A549 (cell line): ENCODE measurements at places on chromosomes 7 and 10.
A peak's percentile ranks its signal among the peaks of the same experiment; 100 is the strongest.

DNA sequence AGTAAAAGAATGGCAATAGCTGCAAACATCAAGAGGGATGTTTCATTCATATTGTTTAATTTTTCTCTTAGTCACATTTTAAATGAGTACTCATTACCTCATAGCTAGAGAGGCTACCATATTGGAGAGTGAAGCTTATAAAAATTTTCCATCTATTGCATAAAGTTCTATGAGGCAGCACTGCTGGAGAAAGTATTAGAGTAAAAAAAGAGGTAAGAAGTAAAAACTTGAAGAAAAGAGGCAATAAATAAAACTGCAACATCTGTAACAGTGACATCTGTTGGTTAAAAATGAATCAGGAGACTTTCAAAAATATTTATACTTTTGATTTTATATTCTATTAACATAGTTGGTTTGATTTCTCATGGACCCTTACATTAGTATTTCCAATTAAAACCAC, 284.5 kb upstream of the SEMA3D start:
- no peak for DNase-seq

- no peak for DNase-seq
Measured at GRCh38 chr7:85065306-85065705, 121.5 kb downstream of the SEMA3D start.

DNA sequence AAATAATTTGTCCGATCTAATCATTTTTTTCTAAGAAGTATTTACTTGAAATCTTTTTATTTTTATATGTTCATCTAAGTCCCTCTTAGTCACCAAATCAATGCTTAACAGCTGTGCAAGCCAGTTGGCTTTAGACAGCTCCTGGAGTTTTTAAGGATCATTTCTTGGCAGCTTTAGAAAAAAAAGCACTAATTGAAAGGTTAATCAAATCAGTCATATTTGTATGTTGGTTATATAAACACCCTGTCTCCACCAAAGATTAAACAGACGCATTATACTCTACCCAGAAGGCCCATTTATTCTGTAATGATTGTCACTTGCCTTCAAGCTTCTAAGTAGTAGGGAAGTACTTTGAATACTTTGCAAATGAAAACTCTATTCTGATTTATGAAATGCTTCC, 60.2 kb downstream of the PAXIP1 start:
- no peak for DNase-seq

DNA sequence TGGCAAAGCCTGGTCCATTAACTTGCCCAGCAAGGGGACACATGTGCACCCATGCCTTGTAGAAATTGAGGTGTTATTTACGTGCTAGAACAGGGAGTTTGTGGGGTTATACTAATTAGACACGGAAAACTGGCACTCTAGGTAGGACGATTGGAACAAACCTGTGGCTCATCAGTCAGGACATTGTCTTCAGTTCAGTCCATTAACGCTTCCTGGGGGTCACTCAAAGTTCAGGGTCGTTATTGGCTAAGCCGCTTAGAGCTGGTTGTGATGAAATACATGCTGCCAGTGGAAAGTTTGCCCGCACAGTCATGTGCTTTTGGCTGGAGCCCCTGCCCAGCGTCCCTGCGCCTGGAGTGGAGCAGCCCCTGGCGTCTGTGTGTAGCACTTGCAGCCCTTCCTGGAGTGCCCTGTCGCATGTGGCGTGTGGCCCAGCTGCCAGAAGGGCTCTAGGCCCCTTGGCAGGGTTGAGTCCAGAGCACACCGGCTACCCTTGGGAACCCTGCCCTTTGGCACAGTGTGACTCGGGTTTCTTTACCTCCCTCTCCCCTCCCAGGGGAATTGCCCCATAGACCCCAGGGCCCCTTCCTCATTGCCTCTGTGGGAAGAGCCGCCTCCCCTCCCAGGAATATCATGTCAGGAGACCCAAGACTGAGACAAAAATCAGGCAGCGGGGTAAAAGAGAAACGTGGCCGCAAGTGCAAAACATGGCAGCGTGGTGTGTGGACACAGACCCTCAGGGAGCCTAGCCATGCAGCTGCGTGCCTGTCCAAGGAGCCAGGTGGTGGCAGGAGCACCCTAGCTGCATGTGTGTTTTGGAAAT, 9.8 kb downstream of the ZNF775 start:
- DNase-seq, result no peak

GRCh38 chr10:119412244-119413092, 130.1 kb downstream of the RGS10 start:
- no peak for DNase-seq

GRCh38 chr7:35823440-35823839, 22.6 kb downstream of the SEPTIN7 start:
- DNase-seq, result no peak

GRCh38 chr7:11478882-11479281, 353.1 kb downstream of the THSD7A start:
- no peak for DNase-seq

GRCh38 chr10:109852475-109853037, 70.8 kb downstream of the XPNPEP1 start:
- DNase-seq, result peak; percentile 72

DNA sequence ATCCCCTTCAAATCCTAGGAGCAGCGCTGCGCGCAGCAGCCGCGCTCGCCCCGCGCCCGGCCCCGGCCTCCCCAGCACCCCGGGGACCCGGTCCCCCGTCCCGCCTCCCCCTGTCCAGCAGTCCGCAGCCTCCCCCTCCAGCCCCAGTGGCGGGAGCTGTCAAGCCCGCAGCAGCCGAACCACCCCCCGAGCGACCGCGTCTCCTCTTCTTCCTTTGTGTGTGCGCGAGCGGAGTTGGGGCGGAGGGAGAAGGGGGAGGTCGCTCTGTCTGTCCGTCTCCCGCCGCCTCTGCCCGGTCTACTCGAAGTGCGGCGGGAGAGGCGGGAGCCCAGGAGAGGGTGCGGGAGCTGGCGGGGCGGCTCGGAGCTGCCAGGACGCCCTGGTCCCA, 375 bp upstream of the CHN2 start:
- no peak for DNase-seq

GRCh38 chr7:37719077-37719476, 35.5 kb downstream of the GPR141 start:
- no peak for DNase-seq

- DNase-seq, result no peak
Measured at GRCh38 chr7:70439651-70440050, 692.3 kb upstream of the GALNT17 start.
